ENCODE measurements at places on chromosomes 2 and 18. TPM values are rescaled to one million over a fixed set of nuclear protein-coding genes. Genes with fewer than 3 reads are reported as not detected.

The STEAP3 gene
- 0.08 TPM for total RNA-seq

The ZBTB14 gene
- 30.3 TPM for total RNA-seq

The MLPH gene
- not detected for total RNA-seq

The MROH2A gene
- not detected for total RNA-seq

The TUBB6 gene
- 1.7 TPM for total RNA-seq

The HSPD1 gene
- 183 TPM for total RNA-seq

The POTEC gene
- total RNA-seq = not detected

The TRABD2A gene
- 97.7 TPM for total RNA-seq

The CSRNP3 gene
- not detected for total RNA-seq

The MAP2 gene
- not detected for total RNA-seq

The MAP3K19 gene
- not detected for total RNA-seq

The ANKRD30BL gene
- total RNA-seq = not detected

The ST8SIA5 gene
- total RNA-seq = not detected

The DHRS9 gene
- not detected for total RNA-seq

The RTTN gene
- 18.1 TPM for total RNA-seq

The CFAP53 gene
- total RNA-seq = 0.45 TPM

All from activated naive CD4-positive, alpha-beta T cell treated with anti-CD3 and anti-CD28 coated beads, Interleukin-2, amount 10 ng/mL, durations not matched to agents 5 hours and 36 hours (primary cell).